ENCODE measurements at places on chromosomes 11 and 22. TPM values are rescaled to one million over a fixed set of nuclear protein-coding genes. Genes with fewer than 3 reads are reported as not detected.

The GRM5 gene
- total RNA-seq: 0.35 TPM

The SCN4B gene
- 1.9 TPM for total RNA-seq

The RSF1 gene
- total RNA-seq: 104 TPM

The BAD gene
- 50.2 TPM for total RNA-seq

The TRPC6 gene
- total RNA-seq: 0.42 TPM

The OR8U1 gene
- total RNA-seq: not detected

The UPB1 gene
- 1.5 TPM for total RNA-seq

DNA sequence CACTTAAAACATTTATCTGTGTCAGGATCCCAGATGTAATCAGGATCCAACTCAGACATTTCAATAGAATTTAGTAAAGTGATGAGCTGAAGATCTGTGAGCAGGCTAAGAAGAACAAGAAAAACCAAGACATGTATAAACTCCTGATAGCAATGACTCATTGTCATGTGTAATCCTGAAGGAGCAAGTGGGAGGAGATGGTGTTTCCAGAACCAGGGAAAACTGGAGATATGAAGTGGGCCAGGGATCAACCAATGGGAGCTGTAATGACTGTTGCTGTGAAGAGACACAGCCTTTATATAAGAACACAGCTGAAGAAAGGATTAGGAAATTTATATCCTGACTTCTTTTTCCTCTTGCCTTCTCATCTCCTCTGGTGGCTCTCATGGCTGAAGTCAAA is 682.5 kb upstream of the ARHGAP42 start:
- H3K27me3 ChIP-seq: no peaks in the 10 kb centered on the region
- peaks cover 3% of the 10 kb centered on the region for H3K36me3 ChIP-seq
- H3K27ac ChIP-seq: no peak overlapping the region

GRCh38 chr22:24816806-24817205 is 10.8 kb downstream of the SGSM1 start:
- H3K36me3 ChIP-seq: peaks cover 5% of the 10 kb centered on the region
- peaks cover 8% of the 10 kb centered on the region for H3K4me1 ChIP-seq
- DNase-seq: no peak
- H3K27ac ChIP-seq: no peak overlapping the region
- no peak overlapping the region for H3K4me3 ChIP-seq

- H3K27ac ChIP-seq: no peak overlapping the region
- no peak for DNase-seq
- no peaks in the 10 kb centered on the region for H3K27me3 ChIP-seq
- peak overlapping the region; percentile 6 for H3K4me3 ChIP-seq
- H3K36me3 ChIP-seq: peaks cover 2% of the 10 kb centered on the region
These were observed 490.4 kb downstream of the MN1 start for GRCh38 chr22:27310966-27311697.

GRCh38 chr22:29071261-29072045 is 1.4 kb upstream of the KREMEN1 start:
- peaks cover 10% of the 10 kb centered on the region for H3K27me3 ChIP-seq
- peak overlapping the region; percentile 69 for H3K4me3 ChIP-seq
- DNase-seq: peak; percentile 69
- H3K4me1 ChIP-seq: peaks cover 29% of the 10 kb centered on the region
- H3K36me3 ChIP-seq: no peaks in the 10 kb centered on the region

DNA sequence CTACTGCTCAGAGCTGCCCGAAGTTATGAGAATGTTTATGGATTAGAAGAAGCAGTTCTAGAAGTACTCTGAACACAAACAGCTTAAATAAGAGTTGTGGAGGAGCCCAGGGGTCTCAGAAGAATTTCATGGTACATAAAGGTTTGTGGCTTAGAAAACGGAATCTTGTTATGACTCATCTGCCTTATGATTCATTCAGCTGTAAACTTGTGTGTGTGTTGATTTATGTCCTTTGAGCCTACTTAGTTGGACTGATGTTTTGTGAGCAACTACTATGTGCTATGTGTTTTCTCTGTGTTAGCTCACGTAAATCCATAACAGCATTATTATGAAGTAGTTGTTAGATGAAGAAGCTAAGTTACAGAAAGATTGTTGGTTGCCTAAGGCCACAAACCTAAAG is 203.7 kb downstream of the PGR start:
- peaks cover 16% of the 10 kb centered on the region for H3K4me1 ChIP-seq
- H3K27ac ChIP-seq: no peak overlapping the region
- no peaks in the 10 kb centered on the region for H3K36me3 ChIP-seq
- no peaks in the 10 kb centered on the region for H3K27me3 ChIP-seq
- no peak overlapping the region for H3K4me3 ChIP-seq

- peaks cover 10% of the 10 kb centered on the region for H3K4me1 ChIP-seq
- H3K4me3 ChIP-seq: no peak overlapping the region
- no peak overlapping the region for H3K27ac ChIP-seq
- H3K36me3 ChIP-seq: no peaks in the 10 kb centered on the region
- no peak for DNase-seq
These were observed 102.7 kb upstream of the MTNR1B start for GRCh38 chr11:92866679-92867282.

DNA sequence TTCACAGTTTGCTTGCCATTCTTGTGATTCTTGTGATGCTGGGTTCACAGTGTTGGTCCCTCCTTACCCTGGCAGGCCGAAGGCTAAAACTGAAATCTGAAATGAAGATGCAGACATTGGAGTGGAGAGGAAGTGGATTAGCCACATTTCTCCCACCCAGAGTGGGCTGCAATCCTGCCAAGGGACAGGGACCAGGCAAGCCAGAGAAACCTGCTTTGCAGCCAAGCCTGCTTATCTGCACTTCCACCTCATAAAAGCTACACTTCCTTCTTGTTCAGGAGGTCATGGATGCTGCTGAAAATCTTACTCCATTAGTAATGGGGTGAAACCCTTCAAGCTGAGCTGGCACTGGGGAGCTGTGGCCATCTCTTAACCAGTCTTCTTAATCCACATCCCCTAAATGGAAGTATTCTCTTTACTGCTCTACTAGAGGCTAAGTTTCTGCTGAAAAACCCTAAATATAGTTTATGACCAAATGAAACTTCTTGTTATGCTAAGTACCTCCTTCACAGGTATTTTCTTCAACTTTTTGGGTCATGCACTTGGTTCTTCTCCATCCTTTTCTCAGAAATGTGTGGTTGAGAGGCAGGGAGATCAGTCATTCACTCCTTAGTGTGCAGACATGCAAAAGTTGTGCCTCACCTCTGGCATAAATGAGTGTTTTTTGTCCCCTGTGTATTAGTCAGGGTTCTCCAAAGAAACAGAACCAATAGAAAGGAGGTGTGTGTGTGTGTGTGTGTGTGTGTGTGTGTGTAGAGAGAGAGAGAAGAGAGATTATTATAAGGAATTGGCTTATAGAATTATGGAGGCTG is 133.9 kb upstream of the BMAL1 start:
- H3K27me3 ChIP-seq: no peaks in the 10 kb centered on the region
- H3K4me3 ChIP-seq: no peak overlapping the region
- H3K4me1 ChIP-seq: peaks cover 34% of the 10 kb centered on the region
- no peaks in the 10 kb centered on the region for H3K36me3 ChIP-seq
- DNase-seq: no peak

- H3K4me1 ChIP-seq: peaks cover 6% of the 10 kb centered on the region
- H3K27ac ChIP-seq: no peak overlapping the region
- H3K36me3 ChIP-seq: no peaks in the 10 kb centered on the region
- DNase-seq: no peak
These were observed 76.1 kb downstream of the BBOX1 start for GRCh38 chr11:27116684-27117083.

DNA sequence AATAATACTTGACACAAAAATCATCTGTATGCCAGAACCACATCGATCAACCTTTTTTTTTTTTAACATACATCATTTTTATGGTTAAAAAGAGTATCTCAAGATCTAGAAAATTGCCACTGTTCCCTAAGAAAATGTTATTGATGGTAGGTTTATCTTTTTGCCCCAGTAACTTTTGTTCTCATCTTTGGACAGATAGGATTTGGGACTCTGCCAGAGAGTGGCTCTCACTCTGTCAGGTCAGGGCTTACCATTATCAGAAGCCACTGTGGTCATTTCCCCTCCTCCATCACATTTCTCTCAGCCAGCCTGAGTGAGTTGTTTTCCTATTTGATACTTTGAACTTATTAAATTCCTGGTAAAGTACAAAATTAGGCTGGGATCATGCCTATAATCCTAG is 47.9 kb upstream of the YWHAH start:
- no peak for DNase-seq
- H3K27me3 ChIP-seq: no peaks in the 10 kb centered on the region
- peaks cover 6% of the 10 kb centered on the region for H3K36me3 ChIP-seq
- H3K4me3 ChIP-seq: no peak overlapping the region
- peak overlapping the region; percentile 75 for H3K27ac ChIP-seq

DNA sequence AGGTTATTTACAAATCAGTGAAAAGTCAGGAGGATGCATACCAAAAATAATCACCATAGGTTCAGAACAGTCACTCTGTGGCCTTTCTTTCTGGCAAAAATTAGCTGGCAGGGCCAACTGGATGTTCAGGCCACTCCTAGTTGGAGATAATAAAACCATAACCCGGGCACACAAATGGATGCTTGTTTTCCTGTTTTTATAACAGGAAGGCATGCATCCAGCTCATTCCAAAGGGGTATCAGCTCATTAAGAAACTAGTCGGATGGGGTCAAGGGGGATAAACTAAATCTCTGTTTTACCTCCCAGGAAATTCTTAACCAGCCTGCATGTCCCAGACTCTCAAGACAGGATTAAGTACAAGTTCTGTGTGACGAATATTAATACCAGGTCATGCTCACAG is 81.0 kb downstream of the FBXO7 start:
- no peak overlapping the region for H3K4me3 ChIP-seq
- H3K27me3 ChIP-seq: no peaks in the 10 kb centered on the region
- H3K27ac ChIP-seq: peak overlapping the region; percentile 47
- H3K36me3 ChIP-seq: no peaks in the 10 kb centered on the region

GRCh38 chr11:46755962-46756361 is 36.9 kb downstream of the F2 start:
- no peak for DNase-seq
- H3K27me3 ChIP-seq: no peaks in the 10 kb centered on the region
- no peaks in the 10 kb centered on the region for H3K4me1 ChIP-seq
- H3K4me3 ChIP-seq: no peak overlapping the region

- no peak for DNase-seq
- no peaks in the 10 kb centered on the region for H3K27me3 ChIP-seq
- no peak overlapping the region for H3K4me3 ChIP-seq
- H3K36me3 ChIP-seq: peaks cover 4% of the 10 kb centered on the region
These were observed 16.8 kb downstream of the CUL5 start for GRCh38 chr11:108025387-108026080.

DNA sequence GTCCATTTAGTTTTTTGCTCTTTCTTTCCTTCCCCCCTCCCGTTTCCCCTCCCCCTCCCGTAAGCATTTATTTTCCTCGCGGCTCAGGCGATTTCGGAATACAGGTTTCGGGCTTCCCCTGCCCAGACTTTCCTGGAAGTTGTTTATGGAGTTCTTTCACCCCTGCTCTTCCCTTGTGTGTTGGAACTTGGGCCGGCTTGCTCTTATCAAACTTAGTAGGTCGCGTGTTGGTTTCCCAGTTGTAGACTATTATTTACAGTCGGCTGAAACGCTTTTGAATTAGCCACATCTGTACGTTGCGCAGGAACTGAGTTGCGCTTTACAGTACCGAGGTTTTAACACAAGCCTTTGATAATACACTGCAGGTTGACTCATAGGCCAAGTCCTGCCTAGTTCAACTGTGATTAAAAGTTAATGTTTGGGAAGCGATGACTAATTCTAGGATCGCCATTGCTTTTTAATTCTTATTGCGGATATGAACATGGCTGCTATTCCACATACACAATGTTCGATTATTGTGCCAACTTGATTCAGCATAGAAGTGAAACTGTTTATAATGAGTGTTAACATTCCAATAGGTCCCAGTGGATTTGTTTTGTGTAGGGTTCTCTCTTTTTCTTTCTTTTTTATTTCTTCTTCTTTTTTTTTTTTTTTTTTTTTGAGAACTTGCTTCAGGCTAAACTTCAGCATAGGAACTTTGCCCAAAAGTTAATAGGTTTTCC is 1.7 kb downstream of the YAP1 start:
- H3K27me3 ChIP-seq: no peaks in the 10 kb centered on the region
- H3K27ac ChIP-seq: peak overlapping the region; percentile 100
- H3K4me1 ChIP-seq: peaks cover 54% of the 10 kb centered on the region
- peaks cover 4% of the 10 kb centered on the region for H3K36me3 ChIP-seq
- no peak for DNase-seq

- no peaks in the 10 kb centered on the region for H3K36me3 ChIP-seq
- H3K27ac ChIP-seq: no peak overlapping the region
- H3K4me1 ChIP-seq: peaks cover 33% of the 10 kb centered on the region
- H3K4me3 ChIP-seq: no peak overlapping the region
These were observed 17.5 kb downstream of the RPL3 start for GRCh38 chr22:39301926-39302325.

- no peaks in the 10 kb centered on the region for H3K27me3 ChIP-seq
- DNase-seq: no peak
These were observed 62.3 kb downstream of the DEUP1 start for GRCh38 chr11:93392867-93393266.

DNA sequence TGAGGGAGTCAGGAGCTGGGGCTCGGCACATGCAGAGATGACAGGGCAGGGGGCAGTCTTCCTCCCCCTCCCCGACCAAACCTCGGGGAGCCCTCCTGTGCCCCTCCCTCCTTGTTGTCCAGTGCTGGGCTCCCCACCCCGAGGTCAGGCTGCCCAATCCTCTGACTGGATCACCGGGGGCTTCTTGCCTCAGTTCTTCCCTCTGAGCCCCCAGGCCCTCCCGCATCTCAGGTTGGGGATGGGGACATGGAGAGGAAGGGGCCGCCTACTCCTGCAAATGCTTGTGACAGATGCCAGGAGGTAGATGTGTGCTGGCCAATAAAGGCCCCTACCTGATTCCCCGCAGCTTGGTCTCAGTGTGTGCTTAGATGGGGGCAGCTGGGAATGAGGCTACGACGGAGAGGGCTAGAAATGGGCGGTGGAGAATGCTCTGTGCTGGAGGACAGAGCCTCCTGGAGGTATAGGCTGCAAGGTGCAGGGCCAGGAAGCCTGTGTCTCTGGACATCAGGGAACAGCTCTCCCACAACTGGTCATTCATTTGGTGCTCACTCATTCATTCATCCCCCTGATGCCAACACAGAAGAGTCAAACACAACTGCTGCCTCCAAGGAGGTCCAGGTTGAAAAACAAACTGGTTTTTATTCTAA is 8.4 kb downstream of the RHBDD3 start:
- H3K27ac ChIP-seq: no peak overlapping the region
- no peaks in the 10 kb centered on the region for H3K4me1 ChIP-seq
- DNase-seq: no peak
- H3K27me3 ChIP-seq: no peaks in the 10 kb centered on the region
- peaks cover 3% of the 10 kb centered on the region for H3K36me3 ChIP-seq

DNA sequence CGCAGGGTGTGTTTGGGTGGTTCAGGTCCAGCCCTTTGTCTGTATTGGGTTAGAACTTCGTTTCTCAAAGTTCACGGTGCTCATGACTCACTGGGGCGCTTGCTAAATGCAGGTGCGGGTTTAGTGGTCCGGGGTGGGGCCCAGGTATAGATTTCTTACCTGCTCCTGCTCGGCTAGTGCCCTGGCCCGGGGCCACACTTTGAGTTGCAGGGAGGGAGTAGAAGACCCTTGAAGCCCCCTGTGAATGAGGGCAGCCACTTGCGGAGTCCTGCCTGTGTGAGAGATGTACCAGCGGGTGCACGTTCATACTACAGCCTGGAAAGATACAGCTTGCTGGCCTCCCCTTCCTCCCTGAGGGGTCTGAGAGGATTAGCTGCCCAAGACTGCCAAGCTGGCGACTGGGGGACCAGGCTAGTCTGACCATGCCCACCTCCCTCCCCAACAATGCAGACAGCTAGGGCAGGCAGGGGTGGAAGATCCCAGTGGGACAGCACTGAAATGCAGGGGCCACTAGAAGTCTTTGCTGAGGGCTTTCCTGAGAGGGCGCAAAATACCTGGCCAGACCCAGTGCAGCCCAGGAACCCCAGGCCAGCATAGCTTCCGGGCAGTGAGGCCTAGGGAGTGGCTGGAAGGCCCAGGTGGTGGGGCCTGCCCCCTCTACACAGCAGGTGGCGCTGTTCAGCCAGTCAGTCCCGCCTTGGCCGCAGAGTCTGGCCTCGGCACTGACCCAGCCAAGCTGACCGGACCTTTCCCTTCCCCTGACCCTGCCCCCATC is 5.1 kb upstream of the MYRF start:
- H3K4me3 ChIP-seq: no peak overlapping the region
- no peaks in the 10 kb centered on the region for H3K36me3 ChIP-seq
- DNase-seq: peak; percentile 84

All from mesothelial cell of epicardium (in vitro differentiated cells).